ENCODE measurements at places on chromosomes 11 and 22.
A peak's percentile ranks its signal among the peaks of the same experiment; 100 is the strongest.

DNA sequence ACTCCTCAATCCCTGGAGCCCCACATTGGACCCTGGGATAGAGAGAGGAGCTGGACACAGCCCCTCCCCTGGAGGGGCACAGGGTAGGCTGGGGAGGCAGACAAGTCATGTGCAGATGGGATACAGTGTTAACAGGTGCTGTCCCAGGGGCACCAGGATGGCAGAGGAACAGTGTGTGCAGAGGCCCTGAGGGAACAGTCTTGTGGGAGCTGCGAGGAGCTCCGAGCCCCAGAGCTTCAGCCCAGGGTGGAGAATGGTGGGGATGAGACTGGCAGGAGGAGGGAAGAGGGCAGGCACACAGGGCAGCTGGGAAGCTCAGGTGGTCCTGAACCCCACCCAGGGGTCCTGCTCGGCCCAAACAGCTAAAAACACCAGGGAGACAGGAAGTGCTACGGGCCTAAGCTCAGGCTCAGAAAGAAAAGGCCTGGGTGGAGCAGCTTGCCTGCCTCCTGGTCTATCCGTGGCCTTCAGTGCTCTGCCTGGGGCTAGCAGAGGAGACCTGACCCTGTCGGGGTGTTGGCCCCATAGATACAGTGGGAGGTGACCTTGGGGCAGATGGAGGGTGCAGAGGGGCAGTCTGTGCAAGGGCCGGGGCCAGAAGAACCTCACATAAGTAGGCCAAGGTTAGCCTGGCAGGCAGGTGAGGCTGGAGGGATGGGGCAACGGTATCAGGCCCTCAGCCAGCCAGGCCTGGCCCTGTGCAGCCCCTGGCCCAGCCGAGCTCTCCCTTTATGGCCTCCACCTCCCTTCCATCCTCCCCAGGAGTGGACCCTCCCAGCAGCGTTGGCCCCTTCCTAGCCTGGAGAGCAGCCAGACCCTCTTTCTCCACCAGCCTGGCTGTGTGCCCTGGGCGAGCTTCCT lies 15.4 kb downstream of the CAPN5 start:
- DNase-seq: peak; percentile 30

GRCh38 chr11:134170919-134171281 lies 52.9 kb downstream of the NCAPD3 start:
- no peak for DNase-seq

GRCh38 chr22:43031617-43032016 lies 16.7 kb upstream of the PACSIN2 start:
- no peak for DNase-seq

DNA sequence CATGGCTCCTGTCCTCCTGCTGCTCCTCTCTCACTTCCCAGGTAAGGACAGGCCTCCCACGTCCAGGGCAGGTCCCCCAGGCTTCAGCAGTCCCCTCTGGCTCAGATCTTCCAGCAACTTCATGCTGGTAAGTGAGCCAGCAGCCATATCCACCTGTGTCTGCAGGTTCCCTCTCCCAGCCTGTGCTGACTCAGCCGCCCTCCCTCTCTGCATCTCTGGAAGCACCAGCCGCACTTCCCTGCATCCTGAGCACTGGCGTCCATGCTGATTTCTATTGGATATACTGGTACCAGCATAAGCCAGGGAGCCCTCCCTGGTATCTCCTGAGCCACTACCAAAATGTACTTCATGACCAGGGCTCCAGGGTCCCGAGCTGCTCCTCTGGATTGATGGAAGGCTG lies 19.0 kb downstream of the RFPL3 start:
- no peak for DNase-seq
